ENCODE measurements at places on chromosomes 7 and 10. TPM values are rescaled to one million over a fixed set of nuclear protein-coding genes. Genes with fewer than 3 reads are reported as not detected.

The ARHGEF5 gene
- 9.3 TPM for total RNA-seq

The LIPF gene
- not detected for total RNA-seq

The SYT15 gene
- total RNA-seq: 1.4 TPM

The CYP2C19 gene
- not detected for total RNA-seq
